ENCODE measurements at places on chromosomes 6 and 20. TPM values are rescaled to one million over a fixed set of nuclear protein-coding genes. Genes with fewer than 3 reads are reported as not detected.

Gene OLIG3
- total RNA-seq = not detected

Gene ZNF217
- total RNA-seq = 21.4 TPM

Gene QRSL1
- total RNA-seq = 8.7 TPM

Gene CLVS2
- total RNA-seq = not detected

Gene KIF6
- total RNA-seq = not detected

Gene PRSS16
- not detected for total RNA-seq

Gene KCNK5
- total RNA-seq = 0.41 TPM

GRCh38 chr20:46023999-46024398 is 5.0 kb upstream of the SLC12A5 start:
- DNase-seq = no peak

DNA sequence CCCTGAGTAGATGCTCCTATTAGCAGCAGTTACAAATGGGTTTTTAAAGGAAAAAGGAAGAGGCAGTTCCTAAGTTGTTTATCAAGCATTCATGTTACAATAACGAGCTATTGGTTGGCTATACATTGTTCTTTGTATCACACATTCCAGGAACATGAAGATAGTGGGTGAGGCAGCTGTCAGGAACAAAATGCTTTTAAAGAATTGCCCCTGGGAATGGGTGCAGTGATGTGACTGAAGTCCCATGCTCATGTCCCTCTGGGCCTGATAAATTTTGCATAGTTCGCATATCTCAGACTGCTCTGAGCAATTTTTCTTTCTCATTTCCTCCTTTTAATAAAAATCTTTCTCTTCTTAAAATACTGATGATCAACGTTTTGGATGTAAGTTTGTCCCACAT is 3.7 kb downstream of the ENPP1 start:
- DNase-seq = no peak

GRCh38 chr6:25278914-25279747 is at the start of gene CARMIL1:
Gene CARMIL1, plus strand, starts transcription at chr6:25279374. Its CDS starts 422 bp downstream, at chr6:25279796.
- DNase-seq = no peak

GRCh38 chr6:108946695-108947094 is 98.5 kb downstream of the ARMC2 start:
- DNase-seq = no peak

DNA sequence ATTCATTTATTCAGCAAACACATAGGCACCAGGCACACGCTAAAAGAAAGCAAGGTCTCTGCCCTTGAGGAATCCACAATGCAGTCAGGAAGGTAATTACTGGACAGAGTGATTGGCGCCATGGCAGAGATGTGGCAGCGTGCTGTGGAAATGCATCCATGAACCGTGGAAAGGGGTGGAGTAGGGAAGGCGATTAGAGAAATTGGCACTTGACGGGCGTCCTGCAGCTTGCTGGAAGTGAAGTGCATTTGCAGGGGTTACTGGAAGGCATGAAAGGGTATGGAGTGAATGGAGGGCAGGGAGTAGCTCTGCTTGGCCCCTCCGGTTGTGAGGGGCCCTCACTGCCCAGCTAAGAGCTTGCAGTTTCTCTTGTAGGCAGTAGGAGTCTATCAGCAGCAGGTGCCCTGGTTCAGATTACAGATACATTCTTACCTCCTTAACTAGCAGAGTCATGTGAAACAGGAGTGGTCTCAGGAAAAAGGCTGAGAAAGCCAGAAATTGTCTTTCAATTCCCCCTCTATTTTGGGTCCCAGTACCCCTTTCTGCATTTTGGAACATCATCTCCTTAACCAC is 122.5 kb upstream of the TIAM2 start:
- no peak for DNase-seq

DNA sequence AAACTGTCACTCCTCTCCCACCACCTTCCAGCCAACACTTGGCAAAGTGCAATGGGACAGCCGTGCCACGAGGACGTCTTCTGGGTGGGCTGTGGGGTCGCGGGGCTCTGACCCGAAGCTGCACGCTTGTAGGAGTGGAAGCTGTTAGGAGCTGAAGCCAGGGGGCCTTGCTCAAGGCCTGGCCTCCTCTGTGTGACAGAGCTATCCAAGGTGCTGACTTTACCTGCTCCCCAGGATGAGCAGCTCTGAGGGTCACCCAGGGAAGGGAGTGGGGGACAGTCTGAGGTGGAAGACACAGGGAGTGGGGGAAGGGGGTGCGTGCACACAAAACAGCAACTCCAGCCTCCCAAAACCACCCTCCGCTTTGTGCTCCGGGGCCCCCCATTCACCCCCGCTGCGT is 17.5 kb upstream of the CHRNA4 start:
- no peak for DNase-seq

DNA sequence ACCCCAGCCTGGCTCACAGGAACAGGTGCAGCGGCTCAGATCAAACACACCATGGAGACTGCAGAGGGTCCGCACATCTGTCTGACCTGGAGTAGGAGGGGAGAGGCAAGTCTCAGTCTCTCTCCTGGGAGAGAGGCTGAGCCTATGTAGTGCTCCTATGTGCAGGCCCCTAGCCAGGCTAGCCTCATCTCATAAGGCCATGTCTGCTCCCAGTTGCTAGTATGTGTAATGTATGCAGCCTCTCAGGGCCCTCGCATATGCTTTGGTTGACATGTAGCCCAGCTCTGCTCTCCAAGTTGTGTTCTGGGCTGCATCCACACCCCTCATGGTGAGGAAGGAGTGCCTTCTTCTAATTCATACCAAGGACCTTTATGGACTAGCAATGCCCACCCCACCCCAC is 11.8 kb downstream of the TNXB start:
- no peak for DNase-seq

GRCh38 chr6:73169111-73169510 is 56.2 kb downstream of the KHDC1L start:
- no peak for DNase-seq

GRCh38 chr6:39496915-39497314 is 174.4 kb upstream of the KCNK16 start:
- peak; percentile 7 for DNase-seq

DNA sequence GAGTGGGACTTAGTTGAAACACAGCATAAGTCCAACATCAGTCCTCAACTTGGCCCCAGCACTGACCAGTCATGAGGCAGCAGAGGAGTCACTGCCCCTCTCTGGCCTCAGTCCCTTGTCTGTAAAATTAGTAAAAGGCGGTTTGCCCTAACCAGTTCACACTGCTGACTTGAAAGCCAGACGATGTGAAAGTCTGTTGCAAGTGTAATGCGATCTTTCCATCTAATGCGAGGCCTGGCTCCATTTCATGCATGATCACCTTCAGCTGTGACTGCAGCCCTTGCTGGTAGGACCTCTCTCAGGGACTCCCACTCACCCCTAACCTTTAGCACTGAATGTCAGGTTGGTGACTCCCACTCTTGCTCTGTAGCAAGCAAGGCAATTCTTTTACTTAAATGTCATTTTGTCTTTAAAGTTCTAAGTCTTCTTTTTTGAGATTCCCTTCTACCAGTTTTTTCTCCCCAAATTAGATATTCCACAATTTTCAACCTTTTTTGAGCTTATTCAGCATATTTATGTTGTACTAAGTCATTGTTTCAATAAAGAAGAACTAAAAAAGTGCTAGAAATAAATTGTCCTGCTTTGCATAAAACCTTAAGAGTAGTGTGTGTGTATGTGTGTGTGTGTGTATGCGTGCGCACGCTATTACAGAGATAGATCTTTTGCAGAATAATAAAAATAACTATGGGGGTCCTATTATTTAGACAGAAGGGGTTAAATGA is 245.5 kb downstream of the PACRG start:
- no peak for DNase-seq

GRCh38 chr6:152828431-152828830 is 77.8 kb downstream of the VIP start:
- DNase-seq = no peak

DNA sequence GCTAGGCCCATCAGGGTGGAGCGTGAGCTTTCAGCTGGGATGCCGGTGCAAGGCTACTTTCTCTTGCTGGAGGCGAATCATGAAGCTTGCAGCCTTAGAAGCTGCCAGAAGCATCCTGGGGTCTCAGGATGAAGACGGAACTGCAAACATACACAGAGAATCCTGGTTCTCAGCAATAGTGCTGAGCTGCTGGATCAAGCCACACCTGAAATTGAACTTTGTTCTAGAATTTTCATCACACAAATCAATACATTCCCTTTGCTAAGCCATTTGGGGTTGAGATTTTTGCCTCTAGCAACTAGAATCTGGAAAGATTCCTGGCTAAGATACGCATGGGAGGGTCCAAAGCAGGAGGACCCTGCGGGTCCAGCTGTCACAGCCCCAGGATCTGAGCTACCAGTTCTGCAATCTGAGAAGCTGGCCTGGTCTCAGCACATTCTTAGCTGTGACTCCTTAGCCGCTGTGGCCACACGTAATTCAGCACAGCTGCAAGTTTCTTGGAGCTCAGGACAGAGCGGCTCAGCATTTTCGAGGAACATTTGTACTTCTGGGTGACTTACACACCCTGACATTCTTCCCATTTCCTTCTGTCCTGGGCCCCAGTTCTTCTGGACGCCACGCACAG is 6.6 kb upstream of the ARFGAP1 start:
- DNase-seq = no peak

GRCh38 chr20:15965165-15965564 is 608.1 kb downstream of the KIF16B start:
- DNase-seq = no peak

GRCh38 chr6:21589352-21590345 is 3.9 kb upstream of the SOX4 start:
- DNase-seq = peak; percentile 31

Measured in thoracic aorta (tissue), 2 donors.